ENCODE measurements at places on chromosomes 11 and 22. TPM values are rescaled to one million over a fixed set of nuclear protein-coding genes. Genes with fewer than 3 reads are reported as not detected.

APOL5 gene
- total RNA-seq = not detected

RASGRP2 gene
- 668 TPM for total RNA-seq

TRIM48 gene
- not detected for total RNA-seq

PAAF1 gene
- total RNA-seq = 7.6 TPM

OR52A1 gene
- not detected for total RNA-seq

APLNR gene
- total RNA-seq = not detected

GAL3ST1 gene
- total RNA-seq = not detected

DNA sequence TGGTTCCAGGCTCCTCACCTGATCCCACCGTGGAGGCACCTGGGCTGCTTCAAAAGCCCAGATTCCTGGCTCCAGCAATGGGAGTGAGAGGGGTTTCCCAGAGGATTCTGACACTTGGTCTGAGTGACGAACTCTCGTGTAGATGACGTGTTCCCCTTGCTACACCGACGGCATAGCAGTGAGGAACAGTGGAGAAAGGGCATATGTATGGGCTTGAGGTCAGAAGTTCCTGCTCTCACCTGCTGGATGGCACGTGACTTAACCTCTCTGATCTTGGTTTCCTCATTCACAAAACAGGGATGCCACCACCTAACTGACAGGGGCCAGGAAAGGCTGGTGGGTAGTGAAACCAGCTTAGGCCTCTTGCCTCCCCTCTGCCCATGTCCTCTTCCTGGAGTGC is 30.0 kb upstream of the ARFGAP3 start:
- H3K36me3 ChIP-seq = peaks cover 73% of the 10 kb centered on the region
- no peak for DNase-seq
- H3K4me1 ChIP-seq = peaks cover 16% of the 10 kb centered on the region
- no peak overlapping the region for H3K4me3 ChIP-seq
- H3K27me3 ChIP-seq = no peaks in the 10 kb centered on the region
- H3K27ac ChIP-seq = no peak overlapping the region

- no peak overlapping the region for H3K27ac ChIP-seq
- DNase-seq = no peak
- H3K27me3 ChIP-seq = no peaks in the 10 kb centered on the region
- no peaks in the 10 kb centered on the region for H3K36me3 ChIP-seq
- H3K4me3 ChIP-seq = no peak overlapping the region
These were observed 21.6 kb downstream of the PPARA start for GRCh38 chr22:46171940-46172339.

DNA sequence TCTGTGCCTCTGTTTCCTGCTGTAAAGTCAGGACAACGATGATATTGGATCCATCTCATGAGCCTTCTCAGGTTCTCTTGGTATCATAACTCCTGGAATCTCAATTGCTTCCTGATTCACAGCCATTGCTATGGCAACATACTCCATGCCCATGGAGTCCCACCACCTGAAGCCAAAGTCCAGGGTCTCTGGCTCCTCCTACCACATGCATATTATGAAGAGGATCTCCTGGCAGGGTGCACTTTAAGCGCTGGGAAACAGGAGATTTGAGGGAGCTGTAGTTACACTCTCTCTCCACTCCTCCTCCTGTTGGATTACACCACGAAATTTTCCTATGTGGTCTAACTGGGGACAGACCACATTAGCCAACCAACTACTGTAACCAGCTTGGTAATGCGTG is 130.9 kb upstream of the SEZ6L start:
- H3K4me1 ChIP-seq = no peaks in the 10 kb centered on the region
- H3K36me3 ChIP-seq = no peaks in the 10 kb centered on the region
- no peaks in the 10 kb centered on the region for H3K27me3 ChIP-seq
- H3K27ac ChIP-seq = no peak overlapping the region
- no peak overlapping the region for H3K4me3 ChIP-seq

GRCh38 chr11:111749646-111750045 is 16.5 kb downstream of the PPP2R1B start:
- DNase-seq = no peak
- H3K4me1 ChIP-seq = no peaks in the 10 kb centered on the region
- no peak overlapping the region for H3K4me3 ChIP-seq
- no peak overlapping the region for H3K27ac ChIP-seq

DNA sequence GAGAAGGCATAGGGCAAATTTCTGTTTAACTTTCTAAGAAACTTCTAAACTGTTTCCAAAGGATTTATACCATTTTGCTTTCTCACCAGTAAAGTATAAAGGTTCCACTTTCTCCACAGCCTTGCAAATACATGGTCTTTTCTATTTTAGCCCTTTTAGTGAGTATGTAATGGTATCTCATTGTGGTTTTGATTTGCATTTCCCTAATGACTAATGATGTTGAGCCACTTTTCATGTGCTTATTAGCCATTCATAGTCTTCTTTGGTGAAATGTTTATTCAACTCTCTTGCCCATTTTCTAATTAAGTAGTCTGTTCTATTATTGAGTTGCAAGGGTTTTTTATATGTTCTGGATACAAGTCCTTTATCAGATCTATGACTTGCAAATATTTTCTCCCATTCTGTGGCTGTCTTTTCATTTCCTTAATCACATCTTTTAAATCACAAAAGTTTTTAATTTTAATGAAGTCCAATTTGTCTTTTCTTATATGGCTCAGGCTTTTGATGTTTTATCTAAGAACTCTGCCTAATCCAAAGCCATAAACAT is 83.8 kb upstream of the KCNQ1OT1 start:
- no peaks in the 10 kb centered on the region for H3K27me3 ChIP-seq
- H3K4me1 ChIP-seq = no peaks in the 10 kb centered on the region
- H3K27ac ChIP-seq = no peak overlapping the region
- H3K36me3 ChIP-seq = peaks cover 2% of the 10 kb centered on the region
- H3K4me3 ChIP-seq = no peak overlapping the region

GRCh38 chr11:4662876-4663275 is 19.1 kb downstream of the OR51E1 start:
- no peaks in the 10 kb centered on the region for H3K36me3 ChIP-seq
- no peak overlapping the region for H3K27ac ChIP-seq
- no peaks in the 10 kb centered on the region for H3K27me3 ChIP-seq
- H3K4me3 ChIP-seq = no peak overlapping the region
- no peaks in the 10 kb centered on the region for H3K4me1 ChIP-seq

DNA sequence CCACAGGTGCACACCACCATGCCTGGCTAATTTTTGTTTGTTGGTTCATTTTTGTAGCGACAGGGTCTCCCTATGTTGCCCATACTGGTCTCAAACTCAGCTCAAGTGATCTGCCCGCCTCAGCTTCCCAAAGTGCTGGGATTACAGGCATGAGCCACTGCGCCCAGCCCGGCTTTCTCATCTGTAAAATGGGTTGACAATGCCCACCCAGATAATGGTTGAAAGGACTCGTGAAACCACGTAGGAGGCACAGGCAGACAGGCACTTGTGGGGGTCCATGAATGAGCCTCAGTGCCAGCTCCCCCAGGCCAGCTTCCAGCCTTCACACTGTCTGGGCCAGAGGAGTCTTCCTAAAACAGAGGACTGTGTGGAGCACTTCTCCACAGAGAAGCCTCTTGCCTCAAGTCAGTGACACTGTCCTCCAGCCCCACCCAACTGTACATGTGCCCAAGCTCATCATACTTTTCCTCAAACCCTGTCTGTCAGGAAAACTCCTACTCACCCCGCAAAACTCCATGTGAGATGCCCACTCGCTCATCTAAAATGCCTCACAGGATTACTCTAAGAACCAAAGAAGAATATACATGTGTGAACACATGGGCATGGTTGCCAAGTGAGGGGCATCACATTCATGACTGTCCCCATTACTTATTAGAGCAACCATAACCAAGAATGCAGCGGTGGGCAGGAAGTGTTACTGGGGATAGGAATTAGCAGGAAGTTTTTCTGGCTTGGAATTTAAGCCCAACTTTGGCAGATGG is 32.1 kb upstream of the WNT7B start:
- H3K4me3 ChIP-seq = no peak overlapping the region
- peaks cover 29% of the 10 kb centered on the region for H3K4me1 ChIP-seq
- no peaks in the 10 kb centered on the region for H3K27me3 ChIP-seq

DNA sequence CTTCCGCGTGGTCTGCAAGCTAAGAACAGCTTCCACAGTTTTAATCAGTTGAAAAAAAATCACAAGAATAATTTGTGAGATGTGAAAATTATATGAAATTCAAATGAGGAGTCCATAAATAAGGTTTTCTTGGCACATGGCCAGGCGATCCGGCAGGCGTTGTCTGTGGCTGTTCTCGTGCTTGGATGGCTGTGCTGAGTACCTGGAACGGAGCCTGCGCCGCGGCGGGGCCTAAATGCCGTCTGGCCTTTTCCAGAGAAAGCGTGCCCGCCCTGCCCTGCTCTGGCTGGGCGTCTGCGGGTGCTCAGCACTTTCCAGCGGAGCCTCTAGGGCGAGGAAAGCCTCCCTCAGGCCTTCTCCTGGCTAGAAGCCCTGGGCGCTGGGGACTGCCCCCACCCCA is 41.8 kb downstream of the OSBPL5 start:
- H3K27me3 ChIP-seq = no peaks in the 10 kb centered on the region
- peaks cover 4% of the 10 kb centered on the region for H3K4me1 ChIP-seq
- H3K4me3 ChIP-seq = no peak overlapping the region
- no peaks in the 10 kb centered on the region for H3K36me3 ChIP-seq
- H3K27ac ChIP-seq = no peak overlapping the region

DNA sequence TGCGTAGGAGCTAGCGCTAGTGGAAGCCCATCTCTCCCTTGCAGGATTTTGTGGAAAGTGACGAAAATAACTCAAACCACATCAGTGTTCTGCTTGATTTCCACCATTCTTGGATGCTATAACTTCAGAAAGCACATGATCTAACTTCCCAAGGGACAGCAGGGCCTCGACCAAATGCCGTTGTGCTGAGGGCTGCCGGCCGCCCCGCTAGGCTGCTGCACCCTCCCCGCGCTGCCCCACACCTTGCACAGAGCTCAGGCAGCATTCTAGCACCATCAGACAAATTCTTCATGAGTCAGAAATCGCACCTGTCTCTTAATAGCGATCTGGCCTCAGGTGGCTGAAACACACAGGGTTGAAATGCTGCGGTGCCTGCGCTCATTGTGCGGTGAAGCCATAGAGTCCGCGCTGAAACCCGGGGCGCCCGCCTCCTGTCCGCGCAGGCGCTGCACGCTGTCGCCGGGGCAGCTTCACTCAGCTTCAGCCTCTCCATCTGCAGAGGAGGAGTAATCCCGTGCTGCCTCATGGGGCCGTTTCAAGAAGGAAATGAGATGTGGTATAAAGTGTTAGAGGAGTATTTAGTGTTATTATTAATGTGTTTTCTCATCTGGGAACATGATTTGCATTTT is 59.2 kb upstream of the B3GAT1 start:
- H3K4me3 ChIP-seq = no peak overlapping the region
- H3K27ac ChIP-seq = no peak overlapping the region
- no peaks in the 10 kb centered on the region for H3K4me1 ChIP-seq
- peaks cover 12% of the 10 kb centered on the region for H3K27me3 ChIP-seq

DNA sequence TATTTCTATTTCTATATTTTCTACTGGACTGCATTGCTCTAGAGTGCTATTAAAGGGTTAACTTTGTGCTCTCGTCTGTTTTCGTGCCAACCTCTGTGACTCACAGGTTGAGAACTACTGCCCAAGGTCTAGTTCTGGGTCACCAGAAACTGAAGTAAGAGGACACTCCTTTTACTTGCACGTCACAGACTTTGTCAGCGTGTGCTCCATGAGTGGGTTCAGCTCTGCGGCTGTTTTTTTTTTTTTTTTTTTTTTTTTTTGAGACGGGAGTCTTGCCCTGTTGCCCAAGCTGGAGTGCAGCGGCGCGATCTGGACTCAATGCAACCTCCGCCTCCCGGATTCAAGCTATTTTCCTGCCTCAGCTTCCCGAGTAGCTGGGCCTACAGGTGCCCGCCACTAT is 49.8 kb downstream of the CLMP start:
- no peaks in the 10 kb centered on the region for H3K4me1 ChIP-seq
- no peak overlapping the region for H3K27ac ChIP-seq
- H3K36me3 ChIP-seq = no peaks in the 10 kb centered on the region
- H3K4me3 ChIP-seq = no peak overlapping the region

DNA sequence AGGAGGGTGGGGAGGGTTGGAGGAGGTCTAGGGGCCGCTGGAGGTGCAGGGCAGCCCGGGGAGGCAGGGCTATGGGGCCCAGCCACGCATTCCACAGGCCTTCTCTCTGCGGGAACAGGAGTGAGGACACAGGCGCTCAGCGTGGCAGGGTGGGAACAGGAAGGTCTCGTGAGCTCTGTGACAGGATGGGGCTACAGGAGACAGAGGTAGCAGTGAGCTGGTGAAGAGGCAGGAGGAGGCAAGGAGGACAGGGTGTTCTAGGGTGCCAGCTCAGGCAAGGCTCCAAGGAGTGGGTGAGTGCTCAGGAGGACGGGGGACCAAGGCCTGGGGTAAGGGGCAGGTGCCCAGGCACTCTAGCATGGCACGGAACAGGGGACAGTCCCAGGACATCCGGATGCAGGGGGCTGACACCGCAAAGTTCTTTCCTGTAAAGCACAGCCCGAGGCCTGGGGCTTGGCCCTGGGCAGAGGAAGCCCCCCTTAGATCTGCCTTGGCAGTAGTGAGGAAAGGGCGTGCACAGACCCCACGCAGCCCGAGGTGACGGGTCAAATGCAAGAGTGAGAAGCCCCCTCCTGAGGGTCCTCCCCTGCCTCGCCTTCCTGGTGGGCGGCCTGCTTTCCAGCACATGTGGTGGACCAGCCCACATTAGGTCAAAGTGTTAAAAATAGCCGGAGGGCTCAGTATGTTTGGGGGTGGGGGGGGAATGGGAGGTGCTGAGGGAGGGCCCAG is 4.7 kb upstream of the NEAT1 start:
- peaks cover 5% of the 10 kb centered on the region for H3K36me3 ChIP-seq
- H3K4me1 ChIP-seq = peaks cover 70% of the 10 kb centered on the region
- no peak for DNase-seq
- H3K4me3 ChIP-seq = peak overlapping the region; percentile 86
- H3K27ac ChIP-seq = peak overlapping the region; percentile 99

- H3K36me3 ChIP-seq = peaks cover 32% of the 10 kb centered on the region
- peaks cover 15% of the 10 kb centered on the region for H3K4me1 ChIP-seq
- DNase-seq = no peak
- no peak overlapping the region for H3K4me3 ChIP-seq
- no peak overlapping the region for H3K27ac ChIP-seq
These were observed 5.1 kb downstream of the LRRC51 start for GRCh38 chr11:72085621-72086351.

GRCh38 chr11:22677153-22677903 is 10.9 kb downstream of the GAS2 start:
- H3K27ac ChIP-seq = no peak overlapping the region
- no peaks in the 10 kb centered on the region for H3K4me1 ChIP-seq

- H3K27me3 ChIP-seq = no peaks in the 10 kb centered on the region
- H3K27ac ChIP-seq = no peak overlapping the region
- DNase-seq = no peak
- peak overlapping the region; percentile 6 for H3K4me3 ChIP-seq
- H3K4me1 ChIP-seq = no peaks in the 10 kb centered on the region
These were observed 309.5 kb downstream of the CADM1 start for GRCh38 chr11:115194802-115195110.

GRCh38 chr11:14905104-14906033 is 13.3 kb upstream of the CYP2R1 start:
- H3K4me3 ChIP-seq = peak overlapping the region; percentile 90
- no peaks in the 10 kb centered on the region for H3K36me3 ChIP-seq
- H3K27ac ChIP-seq = no peak overlapping the region
- H3K27me3 ChIP-seq = no peaks in the 10 kb centered on the region
- H3K4me1 ChIP-seq = peaks cover 32% of the 10 kb centered on the region

GRCh38 chr11:83285151-83285770 is 906 bp downstream of the CCDC90B start:
- peak overlapping the region; percentile 92 for H3K4me3 ChIP-seq
- no peaks in the 10 kb centered on the region for H3K36me3 ChIP-seq
- peaks cover 13% of the 10 kb centered on the region for H3K4me1 ChIP-seq
- H3K27ac ChIP-seq = peak overlapping the region; percentile 99
- no peak for DNase-seq

- no peaks in the 10 kb centered on the region for H3K36me3 ChIP-seq
- H3K27ac ChIP-seq = no peak overlapping the region
- no peak overlapping the region for H3K4me3 ChIP-seq
- peak; percentile 62 for DNase-seq
- H3K4me1 ChIP-seq = peaks cover 5% of the 10 kb centered on the region
These were observed 26.9 kb upstream of the CD82 start for GRCh38 chr11:44538375-44539054.
